ENCODE measurements at places on chromosomes 5 and 9. TPM values are rescaled to one million over a fixed set of nuclear protein-coding genes. Genes with fewer than 3 reads are reported as not detected.

- no peak for ATAC-seq
Observed at GRCh38 chr9:84756171-84756570, 86.6 kb downstream of the NTRK2 start.

- ATAC-seq, result no peak
Observed at GRCh38 chr5:156595132-156595787, 254.8 kb upstream of the PPP1R2B start.

- ATAC-seq, result no peak
Observed at GRCh38 chr5:60257596-60258271, 364.2 kb upstream of the PDE4D start.

Gene F2RL1
- 2.9 TPM for total RNA-seq

DNA sequence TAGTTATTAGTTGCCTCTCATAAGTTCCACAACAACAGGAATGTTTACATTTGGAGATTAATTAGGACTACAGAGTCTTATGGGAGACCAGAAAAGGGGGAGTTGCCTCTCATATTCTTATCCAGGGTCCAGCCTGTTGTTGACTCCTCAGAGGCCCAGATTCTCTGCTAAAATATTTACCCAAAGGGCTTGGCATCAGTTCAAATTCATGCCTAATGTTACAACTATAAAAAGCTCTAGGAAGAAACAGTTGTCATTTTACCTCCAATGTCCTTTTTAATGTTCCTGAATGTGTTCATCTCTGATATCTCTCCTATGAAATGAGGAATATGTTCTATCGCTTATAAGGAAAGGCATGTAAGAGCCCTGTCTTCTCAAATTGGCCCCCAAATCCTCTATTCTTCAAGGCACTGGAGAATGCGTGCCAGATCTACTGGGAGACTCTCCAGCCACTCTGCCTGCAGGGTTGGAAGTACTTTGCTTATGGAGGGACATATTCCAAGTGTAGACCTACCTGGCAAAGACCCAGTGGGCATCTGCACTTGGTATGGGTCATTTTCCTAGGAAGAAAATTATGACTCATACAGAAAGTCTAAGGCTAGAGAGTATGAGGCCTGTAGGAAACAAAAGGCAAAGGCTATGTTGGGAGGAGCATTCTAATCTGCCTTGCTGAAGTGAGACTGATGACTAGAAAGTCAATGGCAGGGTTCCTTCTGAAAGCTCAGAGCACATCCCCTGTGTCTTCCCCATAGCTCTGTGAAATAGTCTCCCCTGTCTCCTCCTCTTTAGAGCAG is 192.6 kb downstream of the ESM1 start:
- ATAC-seq, result no peak

DNA sequence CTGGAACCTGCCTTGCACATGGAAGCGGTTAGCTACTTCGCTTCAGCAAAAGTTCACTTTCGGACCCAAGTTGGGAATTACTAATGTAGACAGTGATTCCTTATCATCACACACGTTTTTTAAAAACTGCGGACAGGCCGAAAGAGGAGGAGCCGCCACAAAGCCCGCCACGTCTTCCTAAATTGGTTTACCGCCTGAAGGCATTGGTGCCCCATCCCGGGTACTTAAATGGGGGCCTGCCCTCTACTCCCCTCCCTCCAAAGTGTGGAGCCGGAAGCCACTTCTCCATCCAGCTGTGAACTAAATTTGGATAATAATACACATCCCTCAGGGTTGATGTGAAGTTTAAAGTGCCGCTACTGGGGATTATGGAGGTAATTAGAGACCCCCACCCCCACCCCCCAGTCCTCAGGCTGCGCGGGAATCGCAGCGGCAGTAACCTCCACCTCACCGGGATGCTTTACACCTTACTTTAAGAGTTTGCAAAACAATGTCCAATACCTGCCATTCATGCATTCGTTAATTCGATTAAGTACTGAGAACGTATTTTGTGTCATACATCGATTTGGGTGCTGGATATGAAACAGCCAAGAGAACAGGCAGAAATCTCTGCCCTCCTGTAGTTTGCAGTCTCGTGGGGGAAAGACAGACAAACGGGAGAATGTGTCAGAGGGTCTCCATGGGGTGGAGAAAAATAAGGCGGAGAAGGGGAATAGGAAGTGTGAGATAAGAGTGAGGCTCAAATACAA is 937 bp upstream of the MACROH2A1 start:
- ATAC-seq, result no peak

- no peak for ATAC-seq
Observed at GRCh38 chr5:125834438-125835115, 588.6 kb upstream of the GRAMD2B start.

Gene EIF4E1B
- 0.58 TPM for total RNA-seq

- ATAC-seq, result no peak
Observed at GRCh38 chr9:98191181-98191608, 1.2 kb downstream of the CORO2A start.

- no peak for ATAC-seq
Observed at GRCh38 chr9:84296146-84296843, 44.3 kb downstream of the SLC28A3 start.

Gene OR1J2
- total RNA-seq, result not detected

Gene OCLN
- 1.0 TPM for total RNA-seq

Gene ALDH1A1
- 0.31 TPM for total RNA-seq

- ATAC-seq, result no peak
Observed at GRCh38 chr5:164614707-164615106, 1109.3 kb downstream of the MAT2B start.

DNA sequence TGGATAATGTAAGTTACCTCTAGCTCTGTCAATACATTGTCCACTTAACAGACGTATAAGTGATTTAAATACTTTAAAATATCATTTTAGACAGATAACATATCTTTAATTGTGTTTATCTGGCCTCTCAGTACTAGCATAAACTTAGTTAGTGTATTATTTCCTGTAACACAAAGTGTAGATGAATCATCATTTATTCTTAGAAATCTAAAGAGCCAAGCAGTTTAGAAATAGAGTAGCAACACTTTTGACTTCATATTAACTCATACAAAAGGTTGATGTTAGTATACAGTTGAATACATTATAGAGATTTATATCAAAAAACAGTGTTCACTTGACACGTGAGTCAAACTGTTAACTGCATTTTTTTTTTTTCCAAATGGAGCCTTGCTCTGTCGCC is 18.0 kb downstream of the NCBP1 start:
- no peak for ATAC-seq

- no peak for ATAC-seq
Observed at GRCh38 chr5:132370181-132370970, 866 bp downstream of the SLC22A5 start.

GRCh38 chr9:99326112-99326916 is 104.2 kb downstream of the SEC61B start:
- ATAC-seq, result no peak

- peak; percentile 47 for ATAC-seq
Observed at GRCh38 chr9:128946571-128947276, 679 bp downstream of the DOLK start.

Gene CCDC152
- 0.96 TPM for total RNA-seq

Gene GFRA3
- not detected for total RNA-seq

Gene FST
- total RNA-seq, result 2.0 TPM
